Right renal cortex interstitium (tissue), 3 donors: ENCODE measurements at places on chromosomes 13 and 19. TPM values are rescaled to one million over a fixed set of nuclear protein-coding genes. Genes with fewer than 3 reads are reported as not detected.

GRCh38 chr13:102956449-102956848 is 109.8 kb downstream of the SLC10A2 start:
- DNase-seq: no peak

- DNase-seq: no peak
Measured at GRCh38 chr13:106490569-106491321, 44.7 kb downstream of the EFNB2 start.

DNA sequence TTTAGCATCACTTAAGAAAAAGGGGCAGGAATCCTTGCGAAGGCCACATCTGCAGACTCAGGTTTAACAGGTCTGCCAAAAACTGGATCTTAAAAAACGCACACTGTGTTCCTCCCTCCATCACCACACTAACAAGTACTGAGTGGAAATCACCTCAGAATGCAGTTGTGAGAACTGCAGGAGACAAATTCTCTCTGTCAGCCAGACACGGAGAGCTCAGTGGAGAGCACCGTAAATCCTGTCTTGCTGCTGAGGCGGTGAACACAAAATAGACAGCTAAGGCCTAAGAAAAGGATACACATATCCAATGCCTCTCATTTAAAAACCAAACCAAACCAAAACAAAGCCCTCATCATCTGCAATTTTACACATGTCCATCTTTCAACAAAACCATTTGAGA is 1287.6 kb downstream of the EFNB2 start:
- no peak for DNase-seq

FLT1 gene
- polyA plus RNA-seq: 60.4 TPM
